ENCODE measurements at places on chromosomes 16 and 17. TPM values are rescaled to one million over a fixed set of nuclear protein-coding genes. Genes with fewer than 3 reads are reported as not detected.
A peak's percentile ranks its signal among the peaks of the same experiment; 100 is the strongest.

DNA sequence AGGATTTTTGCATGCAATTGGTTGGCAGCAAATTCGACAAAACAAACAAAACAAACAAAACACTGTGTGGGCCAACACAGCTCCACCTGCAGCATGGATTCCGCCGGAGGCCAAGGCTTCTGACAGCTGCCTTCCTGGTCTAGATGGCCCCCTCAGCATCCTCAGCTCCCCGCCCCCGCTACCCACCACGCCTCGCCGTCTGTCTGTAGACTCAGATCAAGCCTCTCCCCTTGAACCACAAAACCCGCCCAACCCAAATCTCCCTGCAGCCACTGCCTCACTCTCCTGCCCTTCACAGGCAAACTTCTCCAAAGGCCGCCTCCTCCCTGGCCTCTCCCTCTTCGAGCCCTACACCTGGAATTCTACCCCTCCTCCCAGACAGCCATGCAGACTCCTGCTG lies 57.9 kb downstream of the RTN4RL1 start:
- no peak for DNase-seq

DNA sequence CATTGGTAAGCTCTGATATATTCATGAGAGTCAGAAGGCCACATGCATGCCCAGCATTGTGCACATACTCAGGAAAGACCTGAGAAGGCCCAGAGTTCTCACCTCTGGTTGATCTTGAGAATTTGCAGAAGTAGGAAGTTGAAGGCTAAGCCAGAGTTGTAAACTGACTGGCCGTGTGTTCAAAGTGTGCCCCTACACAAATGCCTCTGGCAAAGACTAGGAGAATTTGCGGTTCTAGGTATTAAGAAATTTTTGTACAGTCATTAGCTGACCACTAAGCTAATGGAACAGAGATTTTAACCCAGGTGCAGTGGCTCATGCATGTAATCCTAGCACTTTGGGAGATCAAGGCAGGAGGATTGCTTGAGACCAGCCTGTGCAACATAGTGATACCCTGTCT lies 25.0 kb downstream of the FBXL20 start:
- no peak for DNase-seq

DNA sequence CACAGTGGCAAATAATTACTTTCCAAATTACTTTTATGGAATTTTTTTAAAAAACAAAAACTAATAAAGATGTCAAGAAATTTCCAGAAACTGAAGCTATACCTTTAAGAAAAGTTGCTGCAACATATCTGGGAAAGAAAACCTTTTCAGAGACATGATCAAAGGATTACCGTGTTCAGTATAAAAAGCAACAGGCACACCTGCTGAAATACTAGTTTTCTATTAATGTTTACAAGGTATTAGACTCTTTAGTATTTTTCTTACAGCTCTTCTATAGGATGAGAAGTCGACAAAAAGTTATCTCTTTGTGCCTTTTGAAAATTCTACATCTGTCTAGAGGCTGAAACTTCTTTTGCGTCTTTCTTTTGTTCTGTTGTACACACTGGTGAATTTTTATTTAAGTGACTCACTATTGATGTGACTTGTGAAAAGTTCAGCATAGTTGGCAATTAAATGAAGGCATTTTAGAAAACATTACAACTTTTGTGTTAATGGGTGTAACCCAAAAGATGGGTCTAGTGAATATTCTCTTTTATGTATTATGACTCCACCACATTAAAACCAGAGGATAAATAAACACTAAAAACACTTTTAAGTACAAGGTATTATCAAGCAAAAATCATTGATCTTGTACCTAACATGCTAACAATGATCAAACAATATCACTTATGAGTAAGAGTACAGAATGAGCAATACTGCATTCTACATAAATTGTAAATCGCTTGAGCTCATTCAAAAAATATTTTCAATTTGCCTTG lies 23.8 kb downstream of the NACA2 start:
- DNase-seq: no peak

DNA sequence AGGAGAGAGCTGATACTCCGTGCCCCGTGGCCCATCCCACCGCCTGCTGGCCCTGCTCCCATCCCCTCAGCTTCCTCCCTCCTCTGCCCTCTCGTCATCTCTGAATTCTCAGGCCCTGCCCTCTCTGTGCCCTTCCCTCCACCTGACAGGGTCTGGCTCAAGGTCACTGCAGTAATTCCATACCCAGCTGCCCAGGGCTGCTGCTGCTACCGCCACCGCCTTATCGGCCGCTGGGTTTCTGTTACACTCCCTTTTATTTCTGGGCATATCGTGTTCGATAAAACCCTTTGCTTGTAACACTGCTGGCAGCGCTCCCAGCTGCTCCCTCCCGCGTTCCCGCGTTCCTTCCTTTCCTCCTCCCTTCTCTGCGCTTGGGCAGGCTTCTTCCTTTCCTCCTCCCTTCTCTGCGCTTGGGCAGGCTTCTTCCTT lies 1.2 kb downstream of the EPN3 start:
- DNase-seq: no peak

KIF18B gene
- total RNA-seq: 22.5 TPM

DNA sequence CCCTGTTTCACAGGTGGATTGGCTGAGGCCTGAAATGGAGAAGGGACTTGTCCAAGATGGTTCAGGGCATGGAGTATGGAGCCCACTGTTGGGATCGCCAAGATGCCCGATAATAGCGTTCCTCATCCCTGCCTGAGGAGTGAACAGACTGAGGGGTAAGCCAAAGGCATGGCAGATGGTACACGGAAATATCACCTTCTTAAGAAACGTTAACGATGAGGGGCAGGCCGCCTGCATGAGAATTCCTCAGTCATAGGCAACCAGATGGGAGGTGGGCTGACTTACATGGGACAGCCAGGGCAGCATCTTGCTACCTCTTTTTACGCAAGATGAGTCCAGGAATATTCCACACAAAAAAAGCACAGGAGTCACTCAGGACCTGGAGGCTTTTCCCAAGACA lies 188.1 kb downstream of the CCDC182 start:
- DNase-seq: no peak

DNA sequence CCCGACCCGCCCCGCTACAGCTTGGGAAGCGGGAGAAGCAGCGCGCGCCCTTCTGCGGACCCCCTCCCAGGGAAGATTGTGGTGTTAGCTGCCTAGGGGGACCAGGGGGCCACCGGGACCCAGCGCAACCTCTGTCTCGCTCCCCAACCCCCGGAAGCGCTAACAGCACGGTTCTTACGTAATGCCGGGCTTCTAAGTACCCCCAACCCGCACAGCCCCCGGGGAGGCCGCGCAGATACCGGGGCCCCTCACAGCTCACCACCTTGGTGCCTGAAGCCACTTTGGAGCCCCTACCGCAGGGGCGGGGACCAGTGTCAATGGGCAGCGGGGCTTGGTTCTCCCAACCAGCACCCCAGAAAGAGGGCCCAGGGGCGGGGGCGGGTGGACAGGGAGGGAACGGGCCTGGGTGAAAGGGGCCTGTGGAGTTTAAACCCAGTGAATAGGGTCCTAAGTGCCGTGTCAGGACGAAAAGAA lies 348 bp downstream of the MPP2 start:
- no peak for DNase-seq

GRCh38 chr17:2636169-2636930 lies 42.9 kb downstream of the PAFAH1B1 start:
- no peak for DNase-seq

DNA sequence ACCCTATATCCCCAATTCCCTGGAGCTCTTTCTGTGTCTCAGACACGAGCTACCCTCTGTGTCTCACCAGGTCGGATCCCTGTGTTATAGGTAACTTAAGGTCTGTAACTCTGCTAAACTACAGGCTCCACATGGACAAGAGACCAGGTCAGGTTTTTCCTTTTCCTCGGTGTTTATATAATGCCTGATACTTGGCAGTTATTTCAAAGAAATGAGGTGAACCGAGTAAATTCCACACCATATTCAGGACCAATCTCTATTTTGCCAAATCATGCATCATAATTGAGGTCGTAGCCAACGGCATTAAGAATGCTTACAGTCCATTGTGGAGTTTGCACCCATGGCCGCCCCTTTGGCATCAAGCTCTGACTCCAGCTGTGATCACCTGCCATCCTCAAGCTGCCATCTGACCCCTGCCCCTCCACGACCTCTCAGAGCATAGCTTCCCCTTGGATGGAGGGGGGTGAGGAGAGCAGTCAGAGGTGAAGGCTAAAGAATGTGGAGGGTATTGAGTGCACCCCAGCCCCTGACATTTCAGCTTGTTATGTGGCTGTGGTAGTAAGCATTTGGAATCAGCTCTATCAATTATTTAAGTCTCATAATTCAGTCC lies 434.7 kb upstream of the RBFOX1 start:
- no peak for DNase-seq

CCDC78 gene
- 1.9 TPM for total RNA-seq

- peak; percentile 75 for DNase-seq
Measured at GRCh38 chr17:7781429-7781828, 52.6 kb upstream of the KDM6B start.

PRSS22 gene
- total RNA-seq: 9.5 TPM

GRCh38 chr16:27473101-27473900 lies 71.3 kb downstream of the IL21R start:
- DNase-seq: no peak

DNA sequence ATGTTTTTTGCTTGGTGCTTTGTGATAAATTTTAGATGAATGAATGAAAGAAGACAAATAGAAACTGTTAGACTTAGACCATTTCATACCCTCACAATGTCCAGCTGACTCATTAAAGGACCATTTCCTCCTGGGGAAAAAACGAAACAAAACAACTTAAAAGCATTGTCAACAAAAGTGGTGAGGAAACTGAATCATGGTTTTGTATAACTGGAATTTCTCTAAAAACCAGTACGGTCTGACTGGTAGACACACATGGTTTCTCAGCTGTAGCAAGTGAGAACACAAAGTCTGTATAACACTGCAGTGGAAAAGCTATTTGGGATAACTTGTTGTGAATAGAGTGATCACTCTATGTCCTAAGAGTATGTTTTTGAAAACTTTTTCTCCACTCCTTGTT lies 5.3 kb upstream of the DDX52 start:
- peak; percentile 96 for DNase-seq

TMEM100 gene
- total RNA-seq: not detected

DNA sequence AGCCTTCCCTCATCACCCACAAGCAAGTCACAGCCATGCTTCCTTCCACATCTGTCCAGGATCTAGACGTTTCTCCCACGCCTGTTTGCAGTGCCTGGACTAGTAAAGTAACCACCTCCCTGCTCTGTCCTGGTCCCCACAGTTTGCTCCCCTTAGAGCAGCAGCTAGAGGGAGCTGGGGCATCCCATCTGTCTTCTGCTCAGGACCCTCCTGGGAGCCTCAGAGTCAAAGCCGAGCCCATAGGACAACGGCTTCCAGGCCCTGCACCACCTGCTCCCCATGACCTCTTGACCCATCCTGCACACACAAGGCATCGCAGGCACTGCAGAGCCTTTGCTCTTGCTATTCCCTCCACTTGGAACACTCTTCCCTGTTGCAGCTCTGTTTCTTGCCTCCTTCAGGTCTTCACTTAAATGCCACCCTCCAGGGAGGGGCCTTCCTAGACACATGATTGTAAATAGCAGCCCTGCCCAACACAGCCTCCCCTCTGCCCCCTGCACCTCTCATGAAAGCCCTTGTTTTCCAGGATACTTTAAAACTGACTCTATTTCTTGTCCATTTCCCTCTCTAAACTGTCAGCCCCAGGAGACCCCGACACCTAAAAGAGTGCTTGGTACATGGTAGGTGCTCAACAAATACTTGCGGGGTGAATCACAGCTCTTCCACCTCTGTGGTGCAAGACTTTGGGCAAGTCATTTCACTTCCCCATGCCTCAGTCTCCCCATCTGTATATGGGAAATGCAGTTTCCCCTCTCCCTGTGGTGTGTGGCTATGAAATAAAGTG lies 3.1 kb downstream of the NATD1 start:
- no peak for DNase-seq

DNA sequence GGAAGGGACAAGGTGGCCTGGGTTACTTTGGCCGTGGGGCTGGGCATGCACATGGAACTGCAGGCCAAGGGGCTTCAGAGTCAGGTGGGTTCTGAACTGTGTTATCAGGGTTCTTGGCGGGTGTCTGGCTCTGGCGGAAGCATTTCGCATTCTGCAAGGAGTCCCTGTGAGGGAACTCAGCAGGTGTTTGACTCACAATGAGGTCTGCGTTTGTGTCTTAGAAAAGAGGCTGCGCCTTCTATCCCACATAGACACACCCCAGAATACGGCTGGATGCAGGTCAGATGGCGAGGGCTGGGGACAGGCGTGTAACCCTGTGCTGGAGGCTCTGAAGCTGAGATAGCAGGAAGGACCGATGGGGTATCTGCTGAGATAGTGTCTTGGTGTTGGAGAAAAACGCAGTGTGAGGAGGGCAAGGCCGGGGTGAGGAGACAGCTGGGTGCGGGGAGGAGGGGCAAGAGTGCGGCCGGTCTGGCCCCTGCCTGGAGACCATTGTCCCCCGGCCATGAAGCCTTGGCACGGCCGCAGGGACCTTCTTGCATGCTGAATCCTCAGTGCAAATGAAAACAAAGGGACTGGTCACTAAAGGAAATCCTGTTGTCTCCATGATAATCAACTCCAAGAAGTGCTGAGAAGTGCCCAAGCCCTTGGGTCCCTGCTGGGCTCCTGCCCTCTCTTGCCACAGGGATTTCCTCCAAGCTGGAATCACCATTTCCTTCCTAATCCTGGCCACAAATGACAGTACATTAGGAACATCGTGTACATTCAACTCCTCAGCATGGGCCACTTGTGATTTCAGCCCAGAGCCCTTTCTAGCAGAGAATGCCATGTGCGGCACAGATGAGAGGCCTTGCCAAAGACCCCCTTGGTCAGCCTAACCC lies 22.8 kb upstream of the MTSS2 start:
- DNase-seq: no peak

GUCY2D gene
- total RNA-seq: not detected

TIMM22 gene
- 18.7 TPM for total RNA-seq

DNA sequence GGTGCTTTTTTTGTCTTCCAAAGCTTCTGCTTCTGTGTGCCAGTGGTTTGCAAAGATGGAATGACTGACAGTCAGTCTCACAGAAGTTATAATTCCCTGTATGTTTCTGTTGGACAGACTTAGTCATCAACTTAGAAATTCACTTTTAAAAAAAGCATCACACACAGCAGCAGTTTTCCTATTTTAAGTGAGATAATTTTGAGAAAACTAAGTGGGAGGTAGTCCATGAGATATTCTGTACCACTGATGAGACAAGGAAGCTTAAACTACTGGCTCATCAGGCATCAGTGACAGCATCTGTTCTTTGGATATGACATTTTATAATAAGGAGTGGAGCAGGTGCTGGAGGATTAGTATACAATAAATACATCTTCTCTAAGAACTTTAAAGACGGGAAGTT lies 20.0 kb downstream of the CNP start:
- no peak for DNase-seq

ALOX15B gene
- 0.07 TPM for total RNA-seq

KCNJ2 gene
- 0.22 TPM for total RNA-seq
